Stimulated activated CD4-positive, alpha-beta T cell treated with anti-CD3 and anti-CD28 coated beads, Interleukin-4, amount 100 ng/mL, for 24 hours (primary cell): ENCODE measurements at places on chromosomes 4 and X.

DNA sequence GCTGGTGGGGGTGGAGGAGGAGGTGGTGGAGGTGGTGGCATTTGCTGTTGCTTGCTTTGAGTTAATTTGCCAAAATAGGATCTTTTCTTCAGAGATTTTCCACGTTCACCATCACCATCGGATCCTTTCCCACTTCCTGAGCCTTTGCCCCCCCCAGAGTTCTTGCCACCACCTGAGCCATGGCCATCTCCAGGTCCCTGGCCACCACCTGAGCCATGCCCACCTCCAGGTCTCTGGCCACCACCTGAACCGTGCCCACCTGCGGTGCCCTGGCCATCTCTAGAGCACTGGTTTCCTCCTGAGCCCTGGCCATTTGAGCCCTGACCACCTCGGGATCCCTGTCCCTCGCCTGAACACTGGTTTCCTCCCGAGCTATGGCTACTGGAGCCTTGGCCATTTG is 1.9 kb downstream of the IRS4 start:
- DNase-seq, result no peak

DNA sequence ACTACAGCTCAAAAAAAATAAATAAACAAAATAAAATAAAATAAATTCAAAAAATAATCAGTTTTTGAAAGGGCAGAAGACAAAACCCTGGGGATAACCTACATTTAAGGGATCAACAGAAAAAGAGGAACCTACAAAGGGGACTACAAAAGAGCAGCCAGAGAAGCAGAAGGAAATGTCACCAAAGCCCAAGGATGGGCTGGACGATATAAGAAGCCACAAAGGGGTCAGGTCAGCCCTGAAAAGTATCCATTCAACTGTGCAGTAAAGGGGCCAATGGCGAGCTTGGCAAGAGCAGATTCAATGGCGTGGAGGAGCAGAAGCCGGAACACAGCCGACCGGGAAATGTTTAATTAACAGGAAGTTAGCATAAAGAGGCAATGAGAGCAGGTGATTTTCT is 16.9 kb downstream of the ACOT9 start:
- no peak for DNase-seq

- DNase-seq, result no peak
These were observed 15.0 kb upstream of the TRIM2 start for GRCh38 chr4:153189016-153189801.

- no peak for DNase-seq
These were observed 113.7 kb downstream of the MANBA start for GRCh38 chr4:102647117-102647516.

- DNase-seq, result no peak
These were observed 34.2 kb upstream of the CRMP1 start for GRCh38 chr4:5927116-5927515.

GRCh38 chrX:14050709-14051108 is 21.0 kb upstream of the GEMIN8 start:
- no peak for DNase-seq
